NCI-H1436 (cell line): ENCODE measurements at places on chromosomes 7 and 10.

DNA sequence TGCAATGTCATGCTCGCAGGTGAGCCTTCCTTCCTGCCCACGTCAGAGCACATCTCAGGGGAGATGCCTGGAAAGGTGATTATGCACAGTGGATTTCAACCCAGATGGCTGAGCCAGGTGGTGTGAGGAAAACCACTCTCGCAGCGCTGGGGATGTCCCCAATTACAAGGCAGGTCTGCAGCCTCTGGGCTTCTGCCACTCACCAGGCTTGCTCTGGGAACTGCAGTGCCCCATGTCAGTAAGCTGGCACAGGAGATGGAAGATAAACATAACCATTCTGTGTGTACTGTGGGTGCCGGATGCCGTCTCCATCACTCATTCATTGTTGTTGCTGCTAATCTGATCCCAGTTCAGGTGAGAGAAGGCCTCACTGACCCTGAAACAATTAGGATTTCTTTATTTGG is 222.9 kb upstream of the PITRM1 start:
- DNase-seq = peak; percentile 38

- DNase-seq = no peak
Observed at GRCh38 chr7:101108330-101108857, 18.5 kb upstream of the SERPINE1 start.

DNA sequence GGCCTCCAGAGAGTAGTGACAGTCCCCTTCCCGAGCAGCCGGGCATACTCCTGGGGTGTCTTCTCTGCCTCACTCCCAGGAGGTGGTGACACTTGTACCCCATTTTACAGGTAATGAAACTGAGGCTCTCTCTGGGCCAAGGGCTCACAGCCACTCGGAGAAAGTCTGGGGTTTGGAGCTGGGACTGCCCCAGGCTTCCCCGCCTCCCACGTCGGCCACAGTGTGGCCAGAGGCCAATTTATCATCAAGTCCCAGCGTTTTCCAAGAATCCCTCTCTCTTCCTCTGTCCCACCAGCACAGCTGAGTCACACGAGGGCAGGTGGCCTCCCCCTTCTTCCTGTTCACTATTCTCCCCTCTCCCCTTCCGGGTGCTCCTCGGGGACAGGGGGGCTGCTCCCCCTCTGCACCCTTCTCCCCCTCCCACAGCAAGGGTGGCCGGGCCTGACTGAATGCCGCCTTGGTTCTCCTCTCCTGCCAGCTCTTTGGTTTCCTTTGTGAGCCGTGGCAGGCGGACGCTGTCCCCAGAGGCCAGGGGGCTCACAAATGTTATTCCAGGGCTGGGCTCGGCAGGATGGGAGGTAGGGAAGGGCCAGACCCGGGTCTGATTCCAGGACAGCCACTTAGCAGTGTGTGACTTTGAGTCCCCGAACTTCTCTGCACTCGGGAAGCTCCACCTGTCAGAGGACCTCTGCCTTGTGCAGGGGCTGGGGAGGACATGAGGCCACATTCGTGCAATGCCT is 17.7 kb downstream of the CLIP2 start:
- DNase-seq = no peak

DNA sequence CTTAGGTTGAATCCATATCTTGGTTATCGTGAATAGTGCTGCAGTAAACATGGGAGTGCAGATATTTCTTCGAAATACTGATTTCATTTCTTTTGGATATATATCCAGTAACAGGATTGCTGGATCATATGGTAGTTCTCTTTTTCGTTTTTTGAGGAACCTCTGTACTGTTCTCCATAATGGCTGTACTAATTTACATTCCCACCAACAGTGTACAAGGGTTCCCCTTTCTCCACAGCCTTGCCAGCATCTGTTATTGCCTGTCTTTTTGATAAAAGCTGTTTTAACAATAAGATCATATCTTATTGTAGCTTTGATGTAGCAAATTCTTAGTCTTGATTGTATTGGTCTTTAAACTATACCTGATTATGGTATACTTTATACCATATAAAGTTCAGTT is 45.3 kb downstream of the ZNRF2 start:
- no peak for DNase-seq

DNA sequence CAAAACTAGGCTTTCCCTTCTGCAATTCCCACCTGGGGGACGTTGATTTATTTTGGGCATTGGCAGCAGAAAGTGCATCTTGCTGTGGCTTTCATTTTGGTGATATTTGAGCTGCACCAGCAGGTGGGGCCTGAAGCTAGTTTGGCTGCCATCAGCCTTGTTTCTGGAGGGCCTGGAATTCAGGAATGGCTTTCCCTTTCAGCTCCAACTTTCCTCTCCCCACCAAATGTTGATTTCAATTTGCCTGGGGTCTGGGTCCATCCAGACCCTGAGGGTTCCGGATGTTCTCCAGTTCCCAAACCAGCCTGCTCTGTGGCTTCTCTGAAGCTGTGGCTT is 640.4 kb downstream of the TYW1 start:
- no peak for DNase-seq

GRCh38 chr10:110241841-110242240 is 34.4 kb downstream of the MXI1 start:
- DNase-seq = no peak

DNA sequence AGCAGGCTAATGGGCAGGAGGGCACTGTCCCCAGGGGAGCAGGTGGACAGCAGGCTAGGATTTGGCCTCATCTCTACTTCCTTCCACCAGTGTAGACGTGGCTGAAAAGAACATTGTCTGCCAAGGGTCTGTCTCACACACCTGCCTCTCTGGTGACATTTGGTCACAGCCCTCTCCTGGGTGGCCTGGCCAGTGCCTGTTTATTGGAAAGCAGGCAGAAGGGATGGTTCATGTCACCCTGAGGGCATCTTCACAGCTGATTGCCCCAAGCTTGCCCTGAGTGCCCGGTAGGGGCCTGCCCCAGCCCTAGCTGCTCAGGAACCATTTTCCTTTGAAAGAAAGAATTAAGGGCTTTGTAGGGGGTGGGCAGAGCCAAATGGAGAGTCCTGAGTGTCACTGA is 138.7 kb downstream of the C10orf105 start:
- DNase-seq = no peak

DNA sequence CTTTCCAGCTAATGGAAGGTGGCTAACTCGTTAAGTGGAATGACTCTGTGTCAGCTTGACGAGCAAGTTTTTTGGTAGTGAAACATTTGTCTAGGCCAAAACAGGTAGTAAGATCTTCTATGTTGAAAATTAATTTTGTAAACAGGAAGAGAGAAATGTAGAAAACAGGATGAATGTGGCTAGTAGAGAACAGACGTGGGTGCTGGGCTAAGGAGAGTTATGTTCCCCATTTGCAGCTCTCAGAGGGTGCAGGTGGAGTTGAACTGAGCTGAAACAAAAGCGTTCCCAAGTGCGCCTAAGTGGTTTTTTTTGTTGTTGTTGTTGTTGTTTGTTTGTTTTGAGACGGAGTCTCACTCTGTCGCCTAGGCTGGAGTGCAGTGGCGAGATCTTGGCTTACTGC is 59.5 kb upstream of the SRPK2 start:
- no peak for DNase-seq

DNA sequence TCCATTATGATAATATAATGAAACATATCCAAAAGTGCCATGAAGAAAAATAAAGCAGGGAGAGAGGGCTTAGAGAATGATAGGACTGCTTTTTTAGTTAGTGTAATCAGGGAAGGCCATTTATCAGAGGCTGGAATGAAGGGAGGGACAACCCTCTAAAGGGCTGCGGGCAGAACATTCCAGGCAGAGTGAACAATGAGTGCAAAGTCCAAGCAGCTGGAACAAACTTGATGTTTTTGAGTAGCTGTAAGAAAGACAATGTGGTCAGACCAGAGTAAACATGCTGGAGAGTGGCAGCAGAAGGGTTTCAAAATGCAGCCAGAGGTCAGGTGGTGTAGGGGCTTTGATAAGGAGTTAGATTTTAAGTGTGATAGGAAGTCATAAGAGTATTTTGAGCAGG is 65.6 kb upstream of the CCDC6 start:
- DNase-seq = no peak

DNA sequence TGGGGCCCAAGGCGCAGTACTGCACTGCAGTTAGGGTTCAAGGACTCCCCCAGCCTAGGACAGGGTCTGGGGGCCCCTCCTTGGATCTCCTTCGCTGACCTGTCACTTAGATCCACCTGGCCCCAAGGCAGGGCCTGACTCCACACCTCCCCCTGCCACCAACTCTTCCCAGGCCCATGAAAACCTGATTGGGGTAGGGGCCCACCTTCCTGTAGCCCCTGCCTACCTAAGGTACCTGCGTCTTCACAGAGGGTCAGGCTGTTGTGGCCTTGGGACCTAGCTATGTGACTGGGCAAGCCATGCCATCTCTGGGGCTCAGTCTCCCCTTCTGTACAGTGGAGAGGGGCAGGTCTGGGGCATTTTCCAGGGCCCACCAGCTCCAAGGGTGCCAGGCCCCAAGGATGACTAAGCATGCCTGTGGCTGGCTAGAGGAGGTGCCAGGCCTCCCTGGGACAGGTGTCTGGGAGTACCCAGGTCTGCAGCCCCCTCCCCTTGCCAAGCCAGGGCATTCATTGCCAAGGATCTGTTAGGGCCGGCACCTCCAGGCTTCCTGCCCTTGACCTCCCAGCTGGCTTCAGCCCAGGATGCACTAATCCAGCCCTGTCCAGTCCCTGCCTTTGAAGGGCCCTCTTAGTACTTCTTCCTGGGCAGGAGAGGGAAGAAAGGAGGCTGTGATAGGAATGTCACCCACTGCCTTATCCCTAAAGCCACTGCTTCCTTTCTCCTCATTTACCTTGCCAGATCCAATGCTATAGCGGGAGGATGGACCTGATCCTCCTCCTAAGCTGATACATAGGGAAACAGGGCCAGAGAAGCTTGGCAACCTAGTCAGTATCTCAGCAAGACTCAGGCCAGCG is 1.3 kb downstream of the LIMK1 start:
- DNase-seq = no peak

- no peak for DNase-seq
Observed at GRCh38 chr7:85566095-85566794, 379.4 kb upstream of the SEMA3D start.

- no peak for DNase-seq
Observed at GRCh38 chr10:61465901-61466632, 12.9 kb upstream of the TMEM26 start.

- DNase-seq = no peak
Observed at GRCh38 chr10:123536176-123536845, 129.8 kb upstream of the GPR26 start.

GRCh38 chr7:92880212-92881090 is 44.1 kb upstream of the CDK6 start:
- DNase-seq = no peak
